Uterus (tissue), 4 donors: ENCODE measurements at places on chromosomes 7 and 10. TPM values are rescaled to one million over a fixed set of nuclear protein-coding genes. Genes with fewer than 3 reads are reported as not detected.

DNA sequence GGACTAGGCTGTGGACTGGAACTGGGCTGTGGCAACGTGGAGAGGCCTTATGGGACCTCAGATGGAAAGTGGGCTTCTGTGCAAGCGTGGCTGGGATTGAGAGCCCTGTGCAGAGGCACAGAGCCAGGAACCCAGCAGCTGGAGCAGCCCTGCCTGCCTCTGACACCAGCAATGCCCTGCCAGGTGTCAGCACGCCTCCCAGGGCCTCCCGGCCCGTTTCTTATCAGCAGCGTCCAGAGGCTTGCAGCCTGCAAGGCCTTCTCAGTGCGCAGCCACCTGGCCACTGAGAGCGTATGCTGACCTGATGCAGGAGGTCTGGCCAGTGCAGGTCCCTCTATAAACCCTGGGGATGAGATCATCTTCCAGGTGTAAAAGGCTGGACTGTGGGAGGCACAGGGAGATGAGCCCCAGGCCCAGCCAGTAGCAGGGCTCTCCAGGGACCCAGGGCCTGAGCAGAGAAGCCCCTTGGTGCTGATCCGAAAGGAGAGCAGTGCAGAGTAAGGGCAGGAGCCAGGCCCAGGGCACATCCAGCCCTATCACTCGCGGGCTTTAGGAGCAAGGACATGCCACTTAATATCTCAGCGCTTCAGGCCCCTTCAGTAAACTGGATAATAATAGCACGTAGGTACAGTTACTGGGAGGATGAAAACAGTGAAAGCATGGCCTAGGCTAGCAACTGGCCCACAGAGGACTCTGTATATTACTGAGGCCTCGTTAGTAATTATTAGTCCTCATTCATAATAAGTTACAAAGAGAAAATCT, 38.8 kb upstream of the ANTXRL start:
- peak; percentile 10 for DNase-seq

- no peak for DNase-seq
These were observed 744.7 kb downstream of the XPNPEP1 start for GRCh38 chr10:109178591-109178990.

DNA sequence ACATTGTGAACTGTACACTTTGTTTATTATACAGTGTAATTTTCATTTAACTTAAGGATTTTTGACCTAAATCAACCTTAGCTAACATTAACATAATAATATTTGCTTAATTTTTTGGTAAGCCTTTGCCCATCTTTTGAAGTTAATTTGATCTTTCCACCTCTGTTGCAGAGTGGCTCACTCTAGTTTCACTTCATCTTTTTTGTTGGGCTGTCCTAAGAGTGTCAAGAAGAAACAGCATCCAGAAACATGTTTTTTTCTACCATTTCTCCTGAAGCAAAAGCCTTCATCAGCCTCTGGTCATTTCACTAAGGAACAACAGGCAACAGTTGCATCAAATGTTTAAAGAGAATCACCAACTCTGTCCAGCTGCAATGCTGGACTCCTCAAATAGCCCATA, 824.7 kb downstream of the REEP3 start:
- no peak for DNase-seq

Gene NPSR1
- not detected for total RNA-seq

DNA sequence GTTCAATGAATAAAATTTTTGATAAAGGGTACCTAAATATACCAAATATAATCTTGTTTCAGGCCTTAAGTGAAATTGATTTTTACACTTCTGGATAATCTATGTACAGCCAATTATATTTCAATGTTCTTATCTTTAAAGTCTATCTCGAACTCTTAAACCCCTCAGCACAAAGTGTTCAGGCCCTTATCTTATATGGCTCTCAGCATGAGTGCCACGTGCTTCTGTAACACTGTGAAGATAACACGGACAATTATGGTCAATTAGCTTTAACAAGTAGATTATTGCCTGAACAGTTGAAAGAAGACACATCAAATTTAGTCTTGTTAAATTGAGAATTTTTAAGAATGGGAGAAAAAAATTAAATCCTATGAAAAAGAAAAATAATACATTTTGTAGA, 40.4 kb upstream of the DMTF1 start:
- DNase-seq, result no peak

Gene PPP1R17
- not detected for total RNA-seq

DNA sequence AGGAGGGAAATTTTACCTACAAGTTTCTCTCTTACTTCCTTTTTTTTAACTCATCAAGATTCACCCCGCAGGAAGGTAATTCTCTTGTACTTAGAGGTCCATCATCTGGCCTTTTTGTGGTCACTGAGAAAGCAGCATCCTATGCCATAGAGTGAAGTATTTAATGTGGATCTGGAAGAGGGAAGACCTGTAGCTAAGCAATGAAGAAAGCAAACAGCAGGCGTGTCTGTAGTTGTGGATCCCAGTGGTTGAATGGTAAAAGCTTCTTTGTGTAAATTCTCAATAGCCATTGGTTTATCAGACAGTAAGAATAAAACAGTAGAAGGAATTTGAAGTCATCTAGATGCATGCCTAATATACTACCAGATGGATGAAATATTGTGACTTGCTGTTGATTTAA, 196.4 kb downstream of the ANKRD7 start:
- no peak for DNase-seq

- no peak for DNase-seq
These were observed 39.1 kb upstream of the ABLIM1 start for GRCh38 chr10:114697061-114697598.

Gene C10orf53
- not detected for total RNA-seq
